ENCODE measurements at places on chromosomes 5 and 9.

GRCh38 chr5:72922422-72922821 lies 33.4 kb upstream of the FCHO2 start:
- no peak for DNase-seq

DNA sequence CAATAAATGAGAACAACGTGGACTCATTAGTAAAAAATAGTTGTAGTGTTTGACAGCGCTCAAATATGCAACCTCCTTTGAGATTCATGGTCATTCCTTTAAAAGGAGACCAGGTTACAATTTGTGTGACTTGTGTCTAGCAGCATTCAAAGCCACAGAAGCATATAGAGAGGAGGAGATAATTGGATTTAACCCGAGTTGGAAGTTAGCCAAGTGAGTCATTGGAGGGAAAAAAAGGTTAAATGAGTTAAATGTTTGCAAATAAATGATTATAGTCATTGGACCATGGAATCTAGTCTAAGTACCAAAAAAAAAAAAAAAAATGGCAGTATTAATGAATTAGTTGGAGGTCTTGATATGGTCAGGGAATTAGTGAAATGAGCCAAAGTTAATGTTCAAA lies 90.9 kb downstream of the ITGA1 start:
- DNase-seq = no peak

- no peak for DNase-seq
Measured at GRCh38 chr9:77305622-77306400, 128.5 kb downstream of the VPS13A start.

- no peak for DNase-seq
Measured at GRCh38 chr5:167271081-167271480, 1020.4 kb upstream of the WWC1 start.

- no peak for DNase-seq
Measured at GRCh38 chr5:124880903-124881697, 134.7 kb upstream of the ZNF608 start.

DNA sequence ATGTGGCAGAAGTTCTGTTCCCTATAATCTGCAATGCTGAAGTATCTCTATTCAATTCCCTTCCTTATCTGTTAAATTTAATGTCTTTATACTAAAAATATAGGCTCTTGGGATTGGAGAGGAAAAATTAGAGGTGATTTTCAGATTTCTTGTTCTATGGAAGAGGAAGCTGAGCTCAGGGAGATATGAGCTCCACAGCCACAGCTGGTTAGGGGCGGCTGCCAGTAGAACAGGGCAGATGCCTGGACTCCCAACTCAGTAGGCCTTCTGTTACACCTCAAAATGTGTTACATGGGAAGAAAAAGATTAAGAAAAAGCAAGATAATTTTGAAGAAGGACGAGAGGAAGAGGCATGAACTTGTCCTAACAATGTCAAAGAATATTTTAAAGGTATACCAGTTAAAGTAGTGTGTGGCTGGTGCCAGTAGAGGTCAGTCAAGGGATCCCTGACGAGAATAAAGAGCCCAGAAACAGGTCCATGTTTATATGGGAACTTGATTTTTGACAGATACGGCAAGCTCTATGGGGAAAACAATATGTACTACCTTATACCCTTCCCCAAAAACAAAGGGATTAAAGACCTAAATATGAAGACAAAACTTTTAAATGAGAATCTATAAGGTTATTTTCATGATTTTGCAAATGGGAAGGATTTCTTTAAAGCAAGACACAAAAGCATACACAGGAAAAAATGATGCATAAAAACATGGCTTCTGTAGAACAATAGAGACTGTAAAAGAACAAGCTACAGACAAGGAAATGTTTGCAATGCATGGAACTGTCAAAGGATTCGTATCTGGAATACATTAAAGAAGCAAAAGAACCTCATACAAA lies 28.7 kb downstream of the DNAJC21 start:
- peak; percentile 5 for DNase-seq

GRCh38 chr9:119634006-119634405 lies 264.8 kb upstream of the BRINP1 start:
- DNase-seq = no peak

- peak; percentile 4 for DNase-seq
Measured at GRCh38 chr5:172321593-172321992, 38.0 kb upstream of the UBTD2 start.

DNA sequence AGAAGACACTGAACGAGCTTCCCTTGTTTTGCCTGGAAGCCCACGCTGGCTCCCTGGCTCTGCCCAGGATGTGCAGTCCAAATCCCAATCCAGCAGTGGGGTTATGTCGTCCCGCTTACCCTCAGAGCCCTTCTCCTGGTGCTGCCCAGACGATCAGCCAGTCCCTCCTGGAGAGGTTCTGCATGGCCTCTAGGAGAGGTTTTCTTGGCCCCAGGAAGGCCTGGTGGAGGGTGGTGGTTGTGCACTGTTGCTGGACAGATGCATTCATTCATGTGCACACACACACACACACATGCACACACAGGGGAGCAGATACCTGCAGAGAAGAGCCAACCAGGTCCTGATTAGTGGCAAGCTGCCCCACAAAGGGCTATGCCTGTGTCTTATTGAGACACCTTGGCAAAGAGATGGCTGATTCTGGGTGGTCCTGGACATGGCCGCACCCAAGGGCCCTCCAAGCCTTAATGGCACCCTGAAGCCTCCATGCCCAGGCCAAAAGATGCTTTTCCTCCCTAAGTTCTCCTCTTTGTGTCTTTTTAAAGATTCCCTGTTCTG lies 10.5 kb upstream of the OLFM1 start:
- no peak for DNase-seq

GRCh38 chr5:106860398-106861044 lies 810.2 kb downstream of the EFNA5 start:
- DNase-seq = no peak

DNA sequence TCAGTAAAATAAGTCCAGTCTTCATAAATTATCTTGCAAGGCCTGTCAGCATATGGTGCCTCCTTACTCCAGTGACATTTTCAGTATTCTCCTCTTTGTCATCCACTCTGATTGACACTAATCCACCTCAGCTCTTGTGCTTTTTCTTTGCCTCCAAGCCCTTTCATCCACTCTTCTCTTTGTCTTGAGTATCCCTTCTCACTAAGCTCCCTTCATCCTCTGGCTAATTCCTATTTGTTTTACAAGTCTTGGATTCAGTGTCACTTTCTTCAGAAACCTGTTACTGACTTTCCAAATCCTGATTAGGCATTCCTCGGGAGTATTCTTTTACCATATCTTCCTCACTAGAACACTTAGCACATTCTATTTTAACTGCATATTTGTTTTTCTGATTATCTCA lies 100.6 kb upstream of the VCAN start:
- DNase-seq = no peak

DNA sequence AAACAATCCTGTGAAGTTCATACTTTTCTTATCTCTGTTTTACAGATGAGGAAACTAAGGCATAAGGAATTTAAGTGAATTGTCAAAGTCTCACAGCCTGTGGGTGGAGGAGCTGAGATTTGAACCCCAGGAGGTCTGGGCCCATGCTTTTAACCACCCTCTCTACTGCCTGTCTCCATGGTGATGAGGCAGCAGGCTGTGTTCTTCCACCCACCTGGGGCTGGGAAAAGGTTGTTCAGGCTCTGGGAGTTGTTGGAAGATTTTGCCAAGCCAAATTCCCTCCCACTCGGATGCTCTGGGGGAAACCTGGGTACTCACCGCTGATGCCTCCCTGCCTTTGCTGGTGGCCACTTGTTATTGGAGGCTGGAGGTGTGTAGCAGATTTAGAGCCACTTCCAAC lies 18.3 kb upstream of the SYNPO start:
- no peak for DNase-seq

GRCh38 chr5:66565878-66566277 lies 30.3 kb upstream of the MAST4 start:
- DNase-seq = no peak

DNA sequence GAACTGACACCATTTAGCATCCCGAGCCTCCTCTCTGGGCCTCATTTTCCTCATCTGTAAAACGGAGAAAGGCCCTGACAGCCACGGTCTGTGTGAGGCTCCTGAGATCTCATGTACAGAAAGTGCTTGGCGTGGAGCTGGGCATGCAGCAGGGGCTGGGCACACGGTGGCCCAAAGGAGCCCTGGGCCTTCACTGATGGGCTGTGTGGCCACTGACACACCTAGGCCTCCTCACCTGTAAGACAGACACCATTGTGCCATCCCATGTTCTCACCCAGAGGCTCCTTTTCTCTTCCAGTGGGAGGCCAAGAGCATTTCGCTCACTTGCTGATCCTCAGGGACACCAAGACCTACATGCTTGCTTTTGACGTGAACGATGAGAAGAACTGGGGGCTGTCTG lies 1.6 kb downstream of the ORM1 start:
- no peak for DNase-seq

- peak; percentile 16 for DNase-seq
Measured at GRCh38 chr9:35907711-35908503, 1.4 kb upstream of the SPAAR start.

DNA sequence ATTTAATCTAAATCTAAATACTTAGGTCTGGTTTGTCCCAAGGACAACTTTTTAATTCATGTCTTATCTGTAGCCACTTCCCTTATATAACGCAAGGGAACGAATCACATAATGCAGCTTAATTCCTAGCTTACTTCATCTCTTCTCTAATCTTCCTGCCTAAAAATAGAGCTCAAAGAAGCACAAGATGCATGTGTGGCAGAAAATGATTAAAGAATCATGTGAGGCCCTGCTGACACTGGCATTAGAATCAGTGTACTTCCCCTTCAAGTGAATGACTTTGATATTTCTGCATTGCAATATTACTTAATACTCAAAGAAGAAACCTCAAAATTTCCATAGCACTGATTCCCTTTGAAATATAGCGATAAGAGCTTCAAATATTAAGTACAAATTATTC lies 317.9 kb upstream of the FTMT start:
- no peak for DNase-seq

- DNase-seq = no peak
Measured at GRCh38 chr5:115170929-115171510, 1.3 kb upstream of the TRIM36 start.

DNA sequence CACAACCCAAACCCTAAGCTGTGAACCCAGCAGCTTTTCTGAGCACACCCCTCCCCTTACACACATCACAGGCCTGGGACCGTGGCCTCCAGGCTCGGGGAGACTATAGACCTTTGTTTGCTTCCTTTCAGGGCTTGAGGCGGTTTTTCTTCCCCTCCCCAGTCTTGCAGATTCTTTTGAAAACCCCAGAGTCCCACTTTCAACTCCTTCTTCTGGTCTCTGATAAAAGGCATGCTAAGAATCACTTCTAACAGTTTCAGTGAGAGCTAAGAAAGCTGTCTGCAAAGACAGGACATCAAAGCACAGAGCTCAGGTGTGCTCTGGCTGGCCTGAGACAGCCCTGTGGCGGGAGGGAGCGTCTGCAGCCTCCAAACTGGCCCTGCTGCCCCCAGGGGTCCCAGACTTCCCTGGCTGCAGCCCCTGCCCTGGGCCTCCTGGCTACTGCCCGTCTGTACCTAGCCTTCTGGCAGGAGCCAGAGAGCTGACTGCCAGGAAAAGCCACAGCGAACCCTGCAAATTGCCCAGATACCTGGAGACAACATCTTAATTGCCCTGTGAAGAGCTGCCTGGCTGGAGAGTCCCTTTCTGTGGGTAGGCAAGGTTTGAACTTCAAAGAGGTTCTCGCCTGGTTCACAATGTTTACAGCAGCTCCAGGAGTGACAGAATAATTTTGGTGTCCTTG lies 138.9 kb downstream of the GADD45G start:
- peak; percentile 43 for DNase-seq

- no peak for DNase-seq
Measured at GRCh38 chr5:151870271-151870670, 54.4 kb downstream of the GLRA1 start.

DNA sequence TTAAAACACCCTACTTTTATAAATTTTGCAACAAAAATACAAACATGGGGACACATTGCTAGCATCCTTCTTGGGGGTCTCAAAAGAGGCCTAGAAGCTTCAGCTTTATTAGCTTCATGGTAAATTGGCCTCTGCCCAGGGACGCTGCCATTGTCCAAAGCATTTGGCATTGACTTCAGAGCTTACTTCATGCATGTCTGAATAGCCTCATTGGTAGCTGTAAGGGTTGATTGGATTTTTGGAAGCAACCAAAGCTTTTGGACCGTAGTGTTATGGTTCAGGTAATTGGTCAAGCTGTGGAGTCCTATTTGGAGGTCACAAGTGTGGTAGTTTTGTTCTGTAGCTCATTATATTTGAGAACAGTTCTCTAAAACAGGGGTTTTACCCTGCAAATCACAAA lies 411.7 kb upstream of the SLC24A2 start:
- no peak for DNase-seq

DNA sequence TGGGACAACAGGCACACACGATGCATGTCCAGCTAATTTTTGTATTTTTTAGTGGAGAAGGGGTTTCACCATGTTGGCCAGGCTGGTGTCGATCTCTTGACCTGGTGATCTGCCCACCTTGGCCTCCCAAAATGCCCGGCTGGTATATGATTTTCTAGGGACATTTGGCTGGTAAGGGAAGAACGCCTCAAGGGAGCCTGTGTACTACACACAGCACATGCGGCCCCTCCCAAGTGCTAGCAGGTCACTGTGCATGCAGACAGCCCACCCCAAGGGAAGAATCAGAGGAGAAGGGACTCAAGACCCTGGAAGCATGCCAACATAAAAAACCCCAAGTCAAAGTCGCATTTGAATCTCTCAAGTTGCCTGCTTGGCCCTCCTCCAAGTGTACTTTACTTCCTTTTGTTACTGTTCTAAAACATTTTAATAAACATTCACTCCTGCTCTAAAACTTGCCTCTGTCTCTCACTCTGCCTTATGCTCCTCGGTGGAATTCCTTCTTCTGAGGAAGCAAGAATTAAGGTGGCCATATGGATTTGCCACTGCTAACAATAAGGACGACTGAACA lies 24.3 kb upstream of the OTULINL start:
- DNase-seq = no peak

GRCh38 chr9:14323083-14323971 lies 9.4 kb upstream of the NFIB start:
- DNase-seq = peak; percentile 52

GRCh38 chr5:114062932-114063867 lies 298.7 kb upstream of the KCNN2 start:
- DNase-seq = no peak

DNA sequence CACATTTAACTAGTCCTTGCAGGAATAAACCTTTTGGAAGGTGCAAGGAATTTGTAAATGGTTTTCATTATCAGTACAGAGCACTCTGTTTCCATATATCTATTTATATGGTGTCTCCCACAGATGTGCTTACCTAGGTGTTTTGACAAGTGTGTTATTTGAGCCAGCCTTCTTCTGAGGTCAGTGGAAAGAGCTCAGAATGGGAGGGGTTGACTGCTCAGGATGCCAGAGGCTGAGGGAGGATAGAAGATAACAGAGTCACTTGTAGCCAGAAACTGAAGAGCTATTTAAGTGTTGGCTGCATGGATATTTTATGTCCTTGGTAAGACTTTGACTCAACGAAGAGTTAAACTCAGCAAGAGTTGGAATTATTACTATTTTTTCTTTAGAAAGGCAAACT lies 5.0 kb downstream of the CMYA5 start:
- peak; percentile 79 for DNase-seq

DNA sequence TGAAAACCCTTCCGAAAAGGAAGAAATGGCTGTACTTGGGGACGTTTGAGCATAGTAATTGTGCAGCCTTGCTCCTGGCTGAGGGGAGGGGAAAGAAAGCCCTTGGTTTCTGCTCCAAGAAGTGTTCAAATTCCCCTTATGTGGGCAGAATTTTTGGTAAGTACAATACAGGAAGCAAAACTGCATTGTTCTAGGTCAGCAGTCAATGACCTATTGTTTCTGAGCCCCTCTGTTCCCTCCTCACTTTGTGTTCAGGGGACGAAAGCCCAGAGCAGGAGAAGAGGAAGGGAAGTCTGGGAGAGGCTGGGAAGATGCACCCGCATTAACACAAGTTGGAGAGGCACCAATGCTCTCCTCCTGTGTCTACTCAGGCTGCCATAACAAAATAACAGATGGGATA lies 11.9 kb downstream of the BASP1 start:
- peak; percentile 57 for DNase-seq

Data from NCI-H510A treated with DMSO at 0.1 percent for 48 hours (cell line).